ENCODE measurements at places on chromosomes 1 and 21.

DNA sequence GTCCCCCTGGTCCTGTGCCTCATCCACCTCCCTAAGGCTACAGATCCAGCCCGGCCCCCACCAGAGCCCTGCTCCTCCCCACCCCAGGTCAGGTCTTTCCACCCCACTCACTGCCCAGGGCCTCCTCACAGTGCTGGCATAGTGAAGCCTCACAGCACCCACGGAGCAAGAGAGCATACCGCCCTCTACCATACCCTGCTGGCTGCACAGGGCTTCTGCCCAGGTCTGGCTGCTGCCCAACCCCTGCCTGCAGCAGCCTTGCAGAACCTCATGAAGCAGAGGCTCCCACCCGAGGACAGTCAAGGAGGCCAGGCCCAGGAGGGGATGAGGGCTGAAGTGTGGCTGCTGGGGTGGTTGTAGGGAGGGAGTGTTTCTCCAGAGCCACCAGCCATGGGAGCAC lies 19.7 kb upstream of the ARF1 start:
- no peak for DNase-seq

DNA sequence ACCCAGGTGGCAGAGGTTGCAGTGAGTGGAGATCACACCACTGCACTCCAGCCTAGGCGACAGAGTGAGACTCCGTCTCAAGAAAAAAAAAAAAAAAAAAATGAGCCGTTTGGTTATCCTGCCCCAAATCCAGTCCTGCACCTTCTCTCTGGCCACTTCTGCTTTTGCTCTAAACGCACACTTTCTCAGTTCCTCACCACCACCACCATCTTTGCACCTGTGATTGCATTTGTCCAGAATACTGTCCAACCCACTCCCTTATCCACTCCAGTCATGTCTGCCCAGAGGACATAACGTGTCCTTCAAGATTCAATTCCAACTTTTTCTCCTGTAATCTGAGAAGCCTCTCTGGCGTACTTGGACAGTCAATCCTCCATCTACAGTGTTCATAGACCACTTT lies 2.2 kb upstream of the NEK2 start:
- no peak for DNase-seq

DNA sequence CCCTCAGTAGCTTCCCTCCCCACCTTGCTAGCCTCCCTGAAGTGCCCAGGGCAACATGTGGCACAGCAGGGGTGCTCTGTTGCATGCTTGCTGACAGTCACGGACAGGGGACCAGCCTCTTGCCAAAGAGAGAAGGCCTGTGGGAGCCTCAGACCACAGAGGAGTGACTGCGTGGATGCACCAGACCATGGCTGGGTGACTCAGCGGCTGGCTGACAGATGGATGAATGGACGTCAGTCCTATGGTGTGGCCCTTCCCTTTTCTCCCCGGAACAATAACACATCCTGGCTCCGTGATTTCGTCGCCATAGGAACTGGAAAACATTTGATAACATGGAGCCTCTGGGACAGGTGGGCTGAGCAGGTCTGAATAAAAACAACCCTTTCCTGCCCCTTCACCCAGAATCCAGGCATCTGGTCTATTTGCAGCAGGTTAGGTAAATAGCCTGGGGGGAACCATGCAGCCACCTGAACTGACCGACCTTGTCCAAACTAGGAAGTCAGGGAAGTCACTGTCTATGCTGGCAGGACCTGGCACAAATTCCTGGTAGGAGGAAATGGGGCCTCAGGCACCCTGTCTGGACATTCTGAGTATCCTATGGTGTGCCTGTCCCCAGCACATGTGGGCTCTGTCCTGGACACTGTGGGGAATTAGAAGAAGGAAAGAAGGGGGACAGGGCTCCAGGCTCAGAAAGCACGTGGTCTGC lies 53.3 kb downstream of the NENF start:
- DNase-seq = peak; percentile 46

- no peak for DNase-seq
Observed at GRCh38 chr1:174963529-174964125, 36.1 kb upstream of the CACYBP start.

- DNase-seq = no peak
Observed at GRCh38 chr21:33546086-33546485, 3.2 kb downstream of the SON start.

DNA sequence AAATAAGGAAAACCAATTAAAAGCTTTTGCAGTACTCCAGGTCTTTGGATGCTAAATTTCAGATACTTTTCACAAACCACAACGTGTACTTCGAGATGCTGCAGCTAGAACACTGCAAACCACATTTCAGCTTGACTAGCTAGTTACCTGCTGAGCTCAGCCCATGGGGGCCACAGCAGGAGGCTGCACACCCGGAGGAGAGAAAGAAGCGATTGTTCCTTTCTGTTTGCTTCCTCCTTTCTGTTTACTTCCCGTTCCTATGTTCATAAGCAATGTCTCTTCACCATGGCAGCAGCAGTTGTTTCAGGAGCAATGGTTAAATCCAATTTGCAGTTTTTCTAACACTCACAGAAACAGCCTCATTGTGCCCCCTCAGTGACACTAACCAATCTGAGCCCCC lies 225.6 kb upstream of the FGGY start:
- DNase-seq = peak; percentile 51

DNA sequence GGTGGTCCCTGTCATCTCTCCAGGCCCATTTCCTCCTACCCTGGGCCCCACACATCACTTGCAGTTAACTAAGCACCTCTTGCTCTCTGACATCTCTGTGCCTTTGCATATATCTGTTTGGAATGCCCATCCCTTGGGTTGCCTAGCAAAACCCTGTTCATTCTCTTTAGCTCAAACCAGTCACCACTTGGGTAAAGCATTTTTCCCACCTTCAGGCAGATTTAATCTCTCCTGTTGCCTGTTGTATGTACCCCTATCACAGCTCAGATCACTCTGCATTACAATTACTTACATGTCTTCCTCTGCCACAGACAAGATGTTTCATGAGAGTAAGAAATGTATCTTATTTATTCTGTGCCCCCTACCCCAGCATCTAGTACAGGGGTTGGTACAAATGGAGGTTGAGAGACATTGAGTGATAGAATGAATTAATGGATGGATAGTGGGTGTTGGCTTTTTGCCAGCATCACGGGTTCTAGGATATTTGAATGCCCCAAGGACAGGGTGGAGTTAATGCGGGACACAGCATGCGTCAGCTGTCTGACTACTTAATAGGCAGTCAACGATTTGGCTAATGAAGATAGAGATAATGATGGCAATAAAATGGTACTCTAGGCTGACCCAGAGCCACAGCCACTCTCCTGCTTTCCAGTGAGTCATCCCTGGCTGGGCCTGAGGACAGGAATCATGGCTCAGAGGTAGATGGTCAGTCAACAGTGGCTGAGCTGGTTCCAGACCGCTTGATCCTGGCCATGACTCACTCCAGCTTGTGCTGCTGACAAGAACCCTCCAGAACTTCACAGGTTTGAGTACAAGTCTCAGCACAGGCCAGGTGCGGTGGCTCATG lies 6.5 kb downstream of the NR0B2 start:
- no peak for DNase-seq

- no peak for DNase-seq
Observed at GRCh38 chr1:236785477-236785876, 9.6 kb upstream of the MTR start.

DNA sequence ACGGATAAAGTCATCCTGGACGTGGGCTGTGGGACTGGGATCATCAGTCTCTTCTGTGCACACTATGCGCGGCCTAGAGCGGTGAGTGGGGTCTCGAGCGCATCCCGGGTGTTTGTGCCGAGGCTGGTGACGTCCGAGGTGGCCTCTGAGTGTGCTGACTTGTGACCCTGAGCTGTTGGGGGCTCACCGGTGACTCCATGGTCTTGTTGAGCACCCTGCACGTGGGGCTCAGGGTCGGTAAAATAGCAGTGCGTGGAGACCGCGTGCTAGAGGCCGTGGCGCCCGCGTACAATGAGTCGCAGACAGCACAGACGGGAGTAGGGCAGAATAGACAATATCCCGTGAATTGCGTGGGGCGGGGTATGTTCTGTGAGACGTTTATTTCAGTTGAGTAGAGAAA lies 13.1 kb downstream of the PRMT2 start:
- DNase-seq = no peak

- DNase-seq = no peak
Observed at GRCh38 chr1:175075572-175076568, 8.2 kb downstream of the TNN start.

GRCh38 chr1:231981675-231982074 lies 355.1 kb downstream of the DISC1 start:
- no peak for DNase-seq
